ENCODE measurements at places on chromosomes 16 and 17.

DNA sequence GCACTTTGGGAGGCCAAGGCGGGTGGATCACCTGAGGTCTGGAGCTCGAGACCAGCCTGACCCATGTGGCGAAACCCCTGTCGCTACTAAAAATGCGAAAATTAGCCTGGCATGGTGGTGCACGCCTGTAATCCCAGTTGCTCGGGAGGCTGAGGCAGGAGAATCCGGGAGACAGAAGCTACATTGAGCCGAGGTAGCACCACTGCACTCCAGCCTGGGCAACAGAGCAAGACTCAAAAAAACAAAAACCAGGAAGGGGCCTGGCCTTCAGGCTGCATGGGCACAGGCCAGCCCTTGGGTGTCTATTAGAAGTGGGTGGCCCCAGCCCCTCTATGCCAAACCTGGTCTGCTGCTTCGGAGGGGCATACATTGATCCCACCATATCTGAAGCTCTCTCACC lies 56.0 kb downstream of the PSMD12 start:
- DNase-seq = no peak

- DNase-seq = no peak
These were observed 174.6 kb upstream of the RPH3AL start for GRCh38 chr17:527247-527646.

GRCh38 chr17:77462553-77463497 lies 322.1 kb downstream of the SEC14L1 start:
- no peak for DNase-seq

GRCh38 chr17:28125526-28126378 lies 83.3 kb downstream of the NLK start:
- DNase-seq = no peak

- no peak for DNase-seq
These were observed 49.7 kb downstream of the TUBD1 start for GRCh38 chr17:59842901-59843652.
